ENCODE measurements at places on chromosomes 3 and 15. TPM values are rescaled to one million over a fixed set of nuclear protein-coding genes. Genes with fewer than 3 reads are reported as not detected.

Gene CISH
- total RNA-seq: 0.59 TPM

Gene DNASE1L3
- total RNA-seq: not detected

Gene TMEM212
- total RNA-seq: not detected

Gene GABRR3
- not detected for total RNA-seq

Gene GUCA1C
- not detected for total RNA-seq

Gene POLR2M
- 84.1 TPM for total RNA-seq

Gene DNAJC13
- total RNA-seq: 33.0 TPM

Gene SI
- total RNA-seq: not detected

Gene MOBP
- 0.21 TPM for total RNA-seq

Gene MCF2L2
- 2.6 TPM for total RNA-seq

Gene GASK1A
- total RNA-seq: not detected

Gene AMIGO3
- 0.79 TPM for total RNA-seq

Gene IGSF11
- not detected for total RNA-seq

Gene MTMR10
- 13.0 TPM for total RNA-seq

Gene CATSPER2
- total RNA-seq: 7.0 TPM

Gene CGNL1
- not detected for total RNA-seq

Gene COL6A5
- not detected for total RNA-seq

Gene SH3GL3
- total RNA-seq: 0.19 TPM

Gene POPDC2
- 0.93 TPM for total RNA-seq

Gene SMCO1
- total RNA-seq: not detected

Gene PATL2
- 0.71 TPM for total RNA-seq
